Stimulated activated naive B cell treated with anti-CD40 and anti-IgM and Interleukin-4, amounts not matched to agents 10 μg/mL and 1 μg/mL and 100 μg/mL, for 72 hours (primary cell): ENCODE measurements at places on chromosomes 12 and 14.

- DNase-seq = no peak
Observed at GRCh38 chr14:35221462-35221861, 70.7 kb upstream of the PSMA6 start.

DNA sequence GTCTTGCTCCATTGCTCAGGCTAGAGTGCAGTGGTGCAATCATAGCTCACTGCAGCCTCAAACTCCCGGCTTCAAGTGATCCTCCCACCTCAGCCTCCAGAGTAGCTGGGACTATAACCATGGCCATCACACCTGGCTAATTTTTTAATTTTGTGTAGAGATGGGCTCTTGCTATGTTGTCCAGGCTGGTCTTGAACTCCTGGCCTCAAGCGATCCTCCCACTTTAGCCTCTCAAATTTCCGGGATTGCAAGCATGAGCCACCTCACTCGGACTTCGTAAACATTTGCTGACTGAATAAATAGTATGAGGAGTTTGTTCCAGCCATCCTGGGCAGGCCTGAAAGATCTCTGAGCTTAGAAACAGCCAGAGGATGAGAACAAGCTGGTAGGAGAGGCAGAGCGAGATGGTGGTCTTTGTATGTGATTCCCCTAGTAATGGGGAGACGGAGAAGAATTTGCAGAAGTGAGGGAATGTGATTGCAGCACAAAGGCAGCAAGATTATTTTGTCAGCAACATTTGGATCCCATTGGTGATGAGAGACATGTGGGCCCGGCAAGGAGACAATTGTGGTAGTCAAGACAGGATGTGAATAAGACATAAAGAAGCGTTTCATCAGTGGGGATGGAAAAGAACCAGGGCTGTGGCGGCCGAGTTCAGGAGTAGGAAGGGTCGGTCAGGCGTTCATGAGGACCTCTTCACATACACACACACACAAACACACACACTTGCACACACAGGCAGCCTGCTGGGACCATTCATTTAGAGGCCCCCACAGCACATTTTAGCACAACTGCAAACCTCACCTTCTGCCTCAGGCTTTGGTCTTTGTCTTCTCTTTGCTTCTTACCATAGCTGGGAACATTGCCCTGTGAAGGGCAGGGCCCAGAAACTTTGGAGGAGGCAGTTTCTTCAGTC is 155.5 kb downstream of the ZFP36L1 start:
- no peak for DNase-seq

DNA sequence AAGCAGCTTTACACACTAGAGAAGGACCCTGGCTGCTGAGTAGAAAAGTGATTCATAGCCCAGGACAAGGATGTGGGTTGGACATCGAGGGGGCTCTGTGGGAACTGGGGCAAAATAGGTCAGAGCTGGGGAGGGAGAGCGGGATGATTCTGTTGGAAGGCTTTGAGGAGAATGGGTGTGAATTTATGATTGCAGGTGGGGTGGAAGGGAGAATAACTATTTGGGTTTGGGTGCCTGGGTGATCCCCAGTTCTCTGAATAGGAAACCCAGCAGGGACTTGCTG is 13.1 kb downstream of the SERPINA3 start:
- DNase-seq = no peak

- DNase-seq = no peak
Observed at GRCh38 chr12:54164387-54165145, 24.2 kb downstream of the SMUG1 start.

GRCh38 chr12:109961201-109961600 is 35.0 kb downstream of the GIT2 start:
- no peak for DNase-seq

GRCh38 chr12:82832096-82832495 is 145.4 kb downstream of the TMTC2 start:
- no peak for DNase-seq

GRCh38 chr14:105519946-105520698 is 6.3 kb upstream of the TMEM121 start:
- no peak for DNase-seq

- DNase-seq = no peak
Observed at GRCh38 chr12:67362526-67362925, 93.4 kb downstream of the CAND1 start.

- no peak for DNase-seq
Observed at GRCh38 chr14:73149753-73150152, 13.4 kb downstream of the PSEN1 start.
